ENCODE measurements at places on chromosomes 2 and 18. TPM values are rescaled to one million over a fixed set of nuclear protein-coding genes. Genes with fewer than 3 reads are reported as not detected.

GRCh38 chr2:228469721-228470120 is 288.2 kb upstream of the SPHKAP start:
- DNase-seq, result no peak

DNA sequence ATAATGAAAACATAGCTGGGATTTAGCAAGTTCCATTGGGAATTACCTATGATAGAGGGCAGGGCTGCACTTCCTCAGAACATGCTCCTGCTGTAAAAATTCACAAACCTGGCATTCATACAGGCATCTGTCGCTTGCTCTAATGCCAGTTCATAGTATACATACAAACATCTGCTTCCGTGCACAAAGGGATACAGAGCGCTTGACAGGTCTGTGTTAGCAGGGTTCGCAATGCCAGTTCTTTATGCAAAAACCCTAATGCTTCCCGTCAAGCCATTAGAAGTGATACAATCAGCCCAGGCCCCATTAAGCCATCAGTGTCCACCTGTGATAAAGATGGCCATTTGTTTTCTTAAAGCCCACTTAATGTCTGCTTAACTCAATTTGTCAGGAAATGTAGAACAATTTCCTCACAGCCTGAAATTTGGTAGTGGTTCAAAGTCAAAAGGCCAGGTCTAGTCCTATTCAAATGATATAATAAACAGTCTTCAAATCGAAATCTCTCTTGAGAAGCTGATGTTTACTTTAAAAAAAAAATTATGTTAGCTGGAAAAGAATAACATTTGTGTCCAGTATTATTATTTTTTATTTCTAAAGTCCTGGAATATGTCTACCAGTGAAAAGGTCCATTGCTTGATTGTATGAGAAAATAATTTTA is 556.3 kb downstream of the ARHGAP15 start:
- no peak for DNase-seq

- DNase-seq, result no peak
Observed at GRCh38 chr2:47065771-47066380, 89.2 kb downstream of the STPG4 start.

DNA sequence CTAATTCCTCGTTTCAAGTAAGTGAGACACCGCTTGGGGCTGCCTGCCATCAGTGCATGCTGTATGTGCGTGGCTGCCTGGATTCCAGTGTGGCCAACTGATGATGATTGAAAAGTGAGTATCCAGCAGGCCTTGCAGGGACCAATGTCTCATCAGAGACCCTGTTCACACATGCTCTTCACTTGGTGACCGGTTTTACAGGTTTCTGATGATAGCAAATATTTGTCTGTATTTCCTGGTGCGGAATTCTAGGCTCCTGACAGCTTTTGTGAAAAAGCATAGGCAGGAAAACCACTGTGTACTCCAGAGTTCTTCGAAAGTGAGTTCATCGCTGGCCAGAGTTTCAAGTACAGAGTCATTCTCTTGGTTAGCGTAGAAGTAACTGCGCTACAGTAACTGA is 13.8 kb upstream of the YWHAQ start:
- no peak for DNase-seq

GRCh38 chr2:189681903-189682302 is 7.4 kb downstream of the ANKAR start:
- no peak for DNase-seq

DNA sequence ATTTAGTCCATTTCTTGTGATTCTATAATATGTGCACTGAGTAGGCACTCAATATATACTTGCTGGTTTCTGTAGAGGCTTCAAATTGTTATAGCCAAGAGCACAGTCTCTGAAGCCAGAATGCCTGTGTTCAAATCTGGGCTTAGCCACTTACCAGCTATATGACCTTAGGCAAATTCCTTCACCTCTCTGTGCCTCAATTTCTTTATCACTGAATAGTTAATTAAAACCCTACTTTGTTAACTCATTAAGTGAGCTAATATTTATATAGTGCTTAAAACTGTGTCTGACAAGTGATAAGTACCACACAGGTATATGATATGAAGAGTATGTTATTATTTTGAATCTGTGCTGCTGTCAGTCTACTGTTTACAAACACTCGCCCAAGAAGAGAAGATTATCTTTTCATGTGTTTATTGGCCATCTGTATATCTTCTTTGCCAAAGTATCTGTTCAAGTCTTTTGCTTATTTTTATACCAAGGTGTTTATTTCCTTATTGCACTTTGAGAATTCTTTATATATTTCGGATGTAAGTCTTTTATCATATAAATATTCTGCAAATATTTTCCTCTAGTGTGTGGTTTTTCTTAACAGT is 1.3 kb upstream of the RIT2 start:
- no peak for DNase-seq

DNA sequence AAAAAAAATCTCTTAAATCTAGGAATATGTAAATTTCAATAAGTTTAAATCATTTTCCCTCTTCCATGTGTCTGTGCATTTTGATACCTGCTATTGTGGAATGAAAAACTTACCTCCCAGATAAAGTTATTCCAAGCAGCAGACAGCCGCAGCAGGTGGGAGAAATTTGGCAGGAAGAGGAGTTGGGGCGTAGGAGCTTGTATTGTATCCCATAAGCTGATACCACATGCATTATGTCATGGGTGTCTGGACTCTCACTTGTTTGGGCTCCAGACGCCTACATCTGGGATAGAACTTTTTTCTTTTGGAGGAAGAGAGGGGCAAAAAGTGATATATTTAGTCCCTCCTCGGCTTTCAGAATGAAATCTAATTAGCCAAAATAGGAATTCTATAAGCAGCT is 59.3 kb upstream of the TCF4 start:
- DNase-seq, result no peak

DNA sequence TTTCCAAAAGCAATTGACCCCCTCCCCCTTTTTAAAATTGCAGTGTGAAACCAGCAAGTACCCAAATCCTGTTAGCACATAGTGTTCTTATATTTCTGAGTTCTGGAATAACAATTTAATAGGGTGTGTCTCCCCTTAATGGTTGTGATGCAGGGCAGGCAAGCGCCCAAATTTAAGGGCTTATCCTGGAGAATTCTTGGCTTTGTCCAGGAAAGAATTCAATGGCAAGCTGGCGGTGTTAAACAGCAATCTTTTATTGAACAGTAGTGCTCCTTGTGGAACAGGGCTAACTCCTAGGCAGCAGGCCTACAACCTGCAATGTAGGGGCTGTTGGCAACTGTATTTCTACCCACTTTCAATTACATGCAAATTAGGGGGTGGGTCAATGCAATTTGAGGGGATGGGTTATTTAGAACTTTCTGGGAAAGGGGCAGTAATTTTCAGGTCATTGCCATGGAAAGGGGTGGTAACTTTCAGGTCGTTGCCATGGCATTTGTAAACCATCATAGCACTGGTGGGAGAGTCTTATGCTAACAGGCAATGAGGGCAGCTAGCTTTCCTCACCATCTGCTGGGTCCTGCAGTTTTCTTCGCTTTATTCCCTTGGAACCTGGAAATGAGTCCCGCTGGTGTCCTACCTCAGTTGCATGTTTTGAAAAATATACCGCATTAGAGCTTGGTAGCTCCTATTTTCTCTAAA is 149.0 kb upstream of the KCTD1 start:
- DNase-seq, result no peak

DNA sequence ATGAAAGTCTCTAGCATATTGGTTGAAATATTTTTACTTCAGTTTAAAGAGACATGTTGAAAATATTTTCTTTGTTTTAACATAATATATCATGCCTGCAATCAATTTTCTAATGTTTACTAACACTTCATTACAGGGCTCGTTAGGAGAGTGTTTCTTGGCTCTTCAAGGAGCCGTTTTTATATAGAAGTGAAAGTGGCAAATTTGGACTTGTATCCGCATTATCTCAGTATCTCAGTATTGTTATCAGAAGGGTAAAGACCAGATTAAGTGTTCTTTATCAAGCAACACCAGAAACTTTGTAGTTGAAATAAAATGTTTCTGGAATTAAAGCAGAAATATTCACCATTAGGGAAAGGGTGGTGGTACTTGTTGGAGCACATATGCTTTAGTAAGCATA is 97.8 kb downstream of the BABAM2 start:
- DNase-seq, result no peak

- no peak for DNase-seq
Observed at GRCh38 chr2:64770781-64771334, 117.1 kb upstream of the SERTAD2 start.

GRCh38 chr2:60216452-60216995 is 336.9 kb downstream of the BCL11A start:
- DNase-seq, result no peak

- DNase-seq, result no peak
Observed at GRCh38 chr2:175750195-175750594, 251.9 kb downstream of the LNPK start.

DNA sequence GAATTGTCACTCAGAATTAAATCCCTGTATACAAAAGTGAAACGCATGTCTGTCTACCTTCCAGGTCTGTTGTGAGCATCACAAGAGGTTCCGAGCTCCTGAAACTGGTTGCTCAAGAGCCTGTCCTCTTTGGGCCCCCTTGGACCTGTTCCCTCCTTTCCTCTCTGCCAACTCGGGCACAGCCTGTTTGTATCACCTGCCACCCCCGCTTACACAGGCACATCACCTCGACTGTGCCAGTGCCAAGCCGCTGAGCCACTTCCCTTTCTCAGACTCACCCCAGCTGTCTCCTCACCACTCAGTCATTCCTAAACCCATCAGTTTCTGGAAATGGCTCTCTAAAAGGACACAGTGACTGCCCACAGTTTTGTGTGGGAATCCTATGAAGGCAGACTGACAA is 3.1 kb downstream of the EFR3B start:
- DNase-seq, result no peak

DNA sequence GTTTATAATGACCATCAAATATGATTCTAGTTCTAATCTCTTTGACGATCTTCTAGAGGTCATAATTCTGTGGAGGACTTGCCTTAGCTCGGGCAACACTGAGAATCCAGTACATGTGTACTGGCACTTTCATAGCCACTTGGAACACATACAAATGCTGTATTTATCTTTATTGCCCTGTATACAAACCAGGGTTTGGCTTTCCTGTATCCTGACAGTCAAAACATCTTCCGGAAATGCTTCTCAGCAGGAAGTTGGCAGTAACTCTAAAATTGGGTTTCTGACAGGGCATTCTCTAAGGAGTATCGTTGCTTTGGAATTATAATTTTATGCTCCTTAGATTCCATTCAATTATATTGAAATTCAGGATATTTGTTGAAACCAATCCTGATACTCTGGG is 643.6 kb downstream of the NRXN1 start:
- no peak for DNase-seq

- DNase-seq, result peak; percentile 77
Observed at GRCh38 chr2:63056107-63057050, 5.7 kb downstream of the OTX1 start.

GRCh38 chr2:53018825-53019425 is 748.7 kb upstream of the CHAC2 start:
- no peak for DNase-seq

DNA sequence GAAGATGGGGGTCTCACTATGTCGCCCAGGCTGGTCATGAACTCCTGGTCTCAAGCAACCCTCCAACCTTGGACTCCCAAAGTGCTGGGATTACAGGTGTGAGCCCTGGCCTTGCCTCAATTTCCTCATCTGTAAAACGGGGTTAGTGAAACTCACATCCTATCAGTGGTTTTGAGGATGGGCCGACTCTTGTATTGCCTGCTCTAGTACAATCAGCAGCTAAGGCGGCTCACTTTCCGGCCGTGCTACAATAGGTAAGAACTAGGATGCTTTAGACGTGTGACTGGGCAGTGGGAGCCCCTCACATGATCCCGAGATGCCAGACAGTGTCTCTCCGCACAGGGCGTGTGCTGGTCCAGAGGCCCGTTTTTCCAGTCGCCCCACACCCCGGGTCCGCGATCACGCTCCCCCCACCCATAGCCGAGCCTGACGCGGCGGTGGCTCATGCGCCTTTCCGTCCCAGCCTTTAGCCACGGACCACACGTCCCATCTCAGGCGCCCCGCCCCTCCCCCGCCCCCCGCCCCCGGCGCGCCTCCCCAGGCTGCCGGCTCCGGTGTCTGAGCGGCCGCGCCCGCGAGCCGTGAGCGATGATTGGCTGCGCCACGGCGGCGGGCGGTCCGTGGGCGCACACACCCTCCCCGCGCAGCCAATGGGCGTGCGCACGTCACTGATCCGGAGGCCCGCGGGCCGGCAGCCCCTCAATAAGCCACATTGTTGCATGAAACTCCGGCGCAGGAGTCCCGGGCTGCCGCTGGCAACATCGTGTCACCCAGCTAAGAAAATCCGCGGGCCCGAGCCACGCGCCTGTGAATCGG is at the start of gene HK2:
TSS of gene HK2 (plus strand) at position 710 of the 816 bp plus-strand sequence. CDS start 454 bp downstream, outside the sequence.
- DNase-seq, result peak; percentile 95

DNA sequence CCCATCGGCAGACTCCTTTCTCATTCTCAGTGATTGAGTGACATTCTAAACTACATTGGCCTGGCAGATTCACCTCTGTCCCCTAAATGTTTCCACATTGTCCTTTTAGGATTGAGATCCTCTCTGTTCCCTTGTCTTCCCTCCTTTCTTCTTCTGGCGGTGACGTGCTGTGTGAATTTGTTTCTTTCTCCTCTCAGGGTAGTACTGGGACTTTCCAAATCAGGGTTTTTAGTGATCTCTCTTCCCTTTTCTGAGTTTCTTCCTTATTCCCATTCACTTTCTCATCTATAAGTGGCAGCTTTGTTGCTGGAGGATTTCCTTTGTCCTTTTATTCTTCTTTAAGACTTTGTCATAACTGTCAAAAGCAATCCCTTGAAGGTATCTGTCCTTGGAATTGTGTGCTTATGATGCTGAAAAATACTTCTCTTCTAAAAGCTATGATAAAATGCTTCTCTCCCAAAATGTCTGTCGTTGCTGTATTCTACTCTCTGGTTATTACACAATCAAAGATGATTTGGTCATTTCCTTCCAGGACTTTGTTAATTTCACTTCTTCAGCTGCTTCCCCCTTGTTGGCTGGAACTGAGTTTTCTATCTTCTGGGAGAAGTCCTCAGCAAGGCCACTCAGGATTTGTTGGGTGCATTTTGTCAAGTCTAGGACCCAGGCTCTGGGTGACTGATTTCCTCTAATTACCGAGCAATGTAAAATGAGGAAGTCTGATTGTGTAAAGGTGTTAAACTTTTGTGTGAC is 4.9 kb upstream of the IL1B start:
- no peak for DNase-seq

- DNase-seq, result no peak
Observed at GRCh38 chr2:44844651-44845270, 96.7 kb upstream of the SIX3 start.

DNA sequence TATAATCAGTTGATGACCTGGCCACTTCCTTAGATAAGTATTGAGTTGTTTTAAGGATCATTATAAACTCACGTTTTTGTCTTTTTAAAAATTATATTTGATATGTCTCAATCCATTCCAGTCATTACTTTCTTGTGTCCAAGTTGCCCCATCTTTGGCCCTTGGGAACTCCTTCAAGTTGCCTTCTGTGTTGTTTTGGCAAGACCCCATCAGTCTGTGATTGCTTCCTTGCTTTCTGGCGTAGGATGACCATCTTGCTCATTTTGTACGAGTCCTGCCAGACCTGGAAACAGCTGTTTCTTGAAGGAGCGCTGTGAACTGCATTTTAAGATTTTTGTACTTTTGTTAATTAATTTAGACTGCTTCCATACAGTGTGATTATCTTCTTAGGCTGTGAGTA is 68.9 kb upstream of the ITM2C start:
- no peak for DNase-seq

GRCh38 chr18:76486574-76486973 is 8.5 kb downstream of the ZNF516 start:
- DNase-seq, result no peak

GRCh38 chr2:239266779-239267287 is 134.0 kb downstream of the HDAC4 start:
- no peak for DNase-seq

Gene SLC14A1
- total RNA-seq, result 24.9 TPM

Gene OSBPL1A
- total RNA-seq, result 78.9 TPM

Gene STAT4
- total RNA-seq, result 0.76 TPM

Gene CYP27C1
- total RNA-seq, result 0.05 TPM

Gene ACMSD
- total RNA-seq, result not detected

Gene CPSF3
- 16.5 TPM for total RNA-seq

Gene ARHGEF33
- 0.62 TPM for total RNA-seq

Gene ZNF516
- total RNA-seq, result 12.3 TPM
